NCI-H187 (cell line): ENCODE measurements at places on chromosomes 1 and 21.

GRCh38 chr1:30700528-30701257 is 22.7 kb downstream of the MATN1 start:
- DNase-seq: no peak

DNA sequence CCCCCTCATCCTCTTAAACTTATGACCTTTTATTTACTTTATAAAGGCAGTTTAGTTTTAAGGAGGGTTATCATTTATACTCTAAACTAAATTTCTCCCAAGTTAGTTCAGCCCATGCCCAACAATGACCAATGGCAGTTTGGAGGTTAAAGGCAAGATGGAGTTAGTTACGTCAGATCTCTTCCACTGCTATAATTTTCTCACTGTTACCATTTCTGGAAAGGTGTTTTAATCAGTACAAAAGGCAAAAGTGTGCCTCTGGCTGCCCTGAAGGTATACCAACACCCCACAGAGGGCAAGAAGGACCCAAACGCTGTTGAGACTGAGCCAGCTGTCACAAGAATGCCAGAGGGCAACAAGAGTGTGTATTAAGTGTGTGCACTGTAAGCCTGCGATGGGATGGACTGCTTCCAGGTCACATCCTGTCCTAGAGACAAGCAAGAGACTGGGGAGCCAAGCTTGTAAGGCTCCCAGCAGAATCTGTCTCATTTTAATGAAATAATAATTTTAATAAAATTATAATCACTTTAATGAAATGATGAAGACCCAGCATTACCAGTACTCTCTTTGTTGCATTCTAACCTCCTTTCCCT is 32.5 kb upstream of the FAM89A start:
- no peak for DNase-seq

DNA sequence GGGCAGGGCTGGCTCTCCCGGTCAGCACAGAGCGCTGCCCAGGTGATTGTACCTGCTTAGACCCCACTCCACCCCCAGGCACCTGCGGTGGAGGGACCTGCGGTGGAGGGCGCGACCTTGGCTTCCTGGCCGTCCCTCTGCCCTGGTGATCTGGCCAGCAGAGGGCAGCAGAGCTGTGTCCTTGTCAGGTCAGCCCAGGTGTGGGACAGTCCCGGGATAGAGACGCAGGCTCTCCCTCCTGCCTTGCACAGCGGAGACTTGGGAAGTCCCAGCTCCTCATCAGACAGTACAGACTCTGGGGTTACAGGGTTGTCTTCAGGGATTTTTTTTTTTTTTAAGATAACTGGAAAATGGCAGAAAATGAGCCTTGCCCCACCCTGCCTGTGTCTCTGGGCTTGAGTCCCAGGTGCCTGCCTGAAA is 10.0 kb downstream of the SLX9 start:
- peak; percentile 2 for DNase-seq

- DNase-seq: no peak
Observed at GRCh38 chr1:217812175-217812574, 181.0 kb downstream of the SPATA17 start.

DNA sequence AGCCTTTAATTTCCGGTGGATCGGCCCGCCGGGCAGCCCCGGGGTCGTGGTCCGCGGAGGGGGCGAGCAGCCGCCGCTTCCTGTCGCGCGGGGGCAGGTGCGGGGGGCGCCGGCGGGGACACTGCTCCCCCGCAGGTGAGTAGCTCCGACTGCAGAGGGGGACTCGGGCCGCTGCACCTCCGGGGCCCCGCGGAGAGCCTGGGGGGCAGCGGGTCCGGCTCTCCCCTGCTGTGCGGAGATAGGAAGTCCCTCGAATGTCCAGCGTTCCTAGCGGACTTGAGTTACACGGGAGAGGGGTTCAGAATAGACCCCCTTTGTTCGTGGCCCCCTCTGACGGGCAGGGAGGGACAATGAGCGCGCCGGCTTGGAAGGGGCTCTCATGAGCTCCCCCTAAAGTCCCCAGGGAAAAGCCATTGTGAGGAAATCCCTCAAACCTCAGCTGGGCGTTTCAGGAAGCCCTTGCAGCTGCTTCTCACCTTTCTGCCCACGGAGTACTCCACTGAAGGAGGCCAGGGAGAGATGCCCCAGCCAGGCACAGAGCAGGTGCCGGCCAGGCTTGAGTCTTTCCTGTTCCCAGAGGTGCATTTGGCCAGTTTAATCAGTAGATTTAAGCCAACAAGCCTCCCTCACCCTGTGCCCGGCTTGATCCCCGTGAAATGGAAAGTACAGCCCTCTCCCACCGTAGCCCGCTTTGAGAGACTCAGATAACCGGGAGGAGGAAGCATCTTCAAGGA is 925 bp downstream of the PDE9A start:
- no peak for DNase-seq
